Testis (tissue), 5 donors: ENCODE measurements at places on chromosomes 11 and 22.

- peak; percentile 87 for DNase-seq
Measured at GRCh38 chr11:122101625-122102291, 14.3 kb downstream of the BLID start.

DNA sequence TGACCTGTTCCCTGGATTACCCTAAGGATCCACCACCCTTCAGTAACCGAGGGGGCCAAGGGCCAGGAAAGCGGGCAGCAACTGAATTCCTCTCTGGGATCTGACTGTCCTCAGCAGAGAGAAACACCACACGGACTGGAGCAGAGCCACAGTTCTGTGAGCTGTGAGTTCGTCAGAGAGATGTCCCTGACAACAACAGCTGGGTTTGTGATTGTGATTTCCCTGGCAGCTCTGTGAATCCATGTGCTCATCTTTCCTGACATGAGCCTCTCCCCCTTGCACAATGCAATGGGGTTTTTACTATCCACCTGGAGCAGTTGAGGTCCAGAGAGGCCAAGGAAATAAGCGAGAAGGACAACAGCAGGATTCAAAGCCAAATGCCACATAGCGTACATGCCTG, 69.4 kb upstream of the AMPD3 start:
- peak; percentile 77 for DNase-seq

DNA sequence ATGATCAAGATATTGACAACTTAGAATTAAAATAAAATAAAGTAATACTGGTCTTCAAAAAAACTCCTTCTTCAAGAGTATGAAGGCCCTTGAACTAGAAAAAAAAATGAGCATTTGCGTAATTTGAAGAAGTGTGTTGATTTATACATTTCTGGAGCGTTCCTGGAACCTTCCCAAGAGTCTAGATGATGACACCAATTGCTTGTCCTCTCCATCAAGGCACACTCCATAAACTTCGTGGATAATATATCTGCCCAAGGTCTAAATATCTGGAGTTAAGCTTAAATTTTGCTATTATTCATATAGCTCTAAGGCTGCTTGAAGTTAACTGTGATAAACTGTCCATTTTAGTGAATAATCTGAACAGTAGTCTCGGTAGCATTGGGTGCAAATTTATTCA, 361.3 kb upstream of the CNTN5 start:
- no peak for DNase-seq

- DNase-seq = peak; percentile 58
Measured at GRCh38 chr22:46619830-46620501, at the start of gene GRAMD4. Gene GRAMD4 (plus strand): TSS chr22:46620386. CDS start chr22:46626800, 6,414 bp downstream.

- peak; percentile 67 for DNase-seq
Measured at GRCh38 chr11:112962579-112963367, 1.6 kb downstream of the NCAM1 start.

- peak; percentile 89 for DNase-seq
Measured at GRCh38 chr11:117809236-117810055, 12.4 kb upstream of the DSCAML1 start.

- DNase-seq = no peak
Measured at GRCh38 chr11:7911011-7911410, 20.1 kb downstream of the OR10A6 start.

DNA sequence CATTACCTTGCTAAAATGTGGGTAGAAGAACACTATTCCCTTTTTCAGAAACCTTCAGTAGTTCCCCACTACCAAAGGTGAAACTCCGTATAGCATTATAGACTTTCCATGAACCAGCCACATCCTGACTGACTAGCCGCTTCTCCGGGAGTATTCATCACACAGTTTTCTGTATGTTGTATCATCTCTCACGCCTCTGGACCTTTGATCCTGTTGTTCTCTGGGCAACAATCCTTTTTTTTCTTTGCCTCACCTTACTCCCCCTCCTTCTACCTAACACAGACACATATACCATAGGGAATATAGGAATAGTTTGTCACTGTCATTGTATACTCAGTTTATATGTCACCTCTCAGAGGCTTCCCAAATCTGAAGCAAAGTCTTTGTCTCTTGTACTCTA, 20.8 kb downstream of the ZC3H12C start:
- DNase-seq = no peak

DNA sequence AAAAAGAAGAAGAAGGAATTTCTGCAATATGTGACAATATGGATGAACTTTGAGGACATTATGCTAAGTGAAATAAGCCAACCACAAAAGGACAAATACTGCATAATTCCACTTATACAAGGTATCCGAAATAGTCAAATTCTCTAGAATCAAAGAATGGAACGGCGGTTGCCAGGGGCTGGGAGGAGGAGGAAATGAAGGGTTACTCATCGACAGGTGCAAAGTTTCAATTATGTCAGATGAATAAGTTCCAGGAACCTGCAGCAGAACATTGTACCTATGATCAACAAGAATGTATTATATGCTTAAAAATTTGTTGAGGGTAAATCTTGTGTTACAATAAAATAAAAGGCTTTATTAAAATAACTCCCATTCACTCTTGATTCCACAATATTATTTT, 49.0 kb downstream of the SC5D start:
- no peak for DNase-seq

DNA sequence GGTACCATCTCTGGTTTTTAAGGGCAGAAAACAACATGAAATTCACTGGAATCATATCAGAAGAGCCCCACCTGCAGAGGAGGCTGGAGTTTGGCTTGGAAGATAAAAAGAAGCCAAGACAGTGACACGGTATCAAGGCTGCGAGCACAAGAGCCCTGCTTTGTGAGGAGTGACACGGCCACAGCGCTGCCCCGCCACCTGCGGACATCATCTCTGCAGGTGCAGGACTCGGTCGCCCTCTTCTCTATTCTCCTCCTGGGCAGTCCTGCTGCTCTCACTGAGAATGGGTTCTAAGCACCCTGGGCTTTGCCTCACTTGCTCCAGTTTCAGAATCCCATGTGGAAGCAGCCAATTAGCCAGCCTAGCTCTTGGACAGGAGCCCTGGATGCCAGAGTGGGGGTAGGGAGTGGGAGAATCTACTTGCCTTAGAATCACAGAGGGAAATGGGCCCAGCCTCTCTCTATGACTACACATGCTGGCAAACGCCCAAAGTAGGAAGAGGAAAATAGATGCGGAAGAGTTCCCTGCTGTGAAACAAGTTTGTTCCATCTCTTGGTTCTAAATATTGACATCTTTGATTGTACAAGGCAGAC, 17.1 kb downstream of the APOL4 start:
- DNase-seq = no peak
